HCT116 (cell line): ENCODE measurements at places on chromosomes 11 and 22. TPM values are rescaled to one million over a fixed set of nuclear protein-coding genes. Genes with fewer than 3 reads are reported as not detected.

Gene NXPE4
- total RNA-seq = not detected

- H3K4me3 ChIP-seq = no peak overlapping the region
- H3K27me3 ChIP-seq = peaks cover 27% of the 10 kb centered on the region; the same call in 1 of the 2 replicates
- DNase-seq = no peak
- no peaks in the 10 kb centered on the region for H3K36me3 ChIP-seq
Observed at GRCh38 chr11:134460881-134461280, 48.8 kb upstream of the B3GAT1 start.

- H3K27ac ChIP-seq = no peak overlapping the region
- H3K36me3 ChIP-seq = no peaks in the 10 kb centered on the region
- H3K27me3 ChIP-seq = no peaks in the 10 kb centered on the region
- no peak for DNase-seq
- no peaks in the 10 kb centered on the region for H3K4me1 ChIP-seq
Observed at GRCh38 chr11:17581732-17582053, 34.6 kb downstream of the OTOG start.

- H3K27ac ChIP-seq = no peak overlapping the region
- no peak for DNase-seq
- no peaks in the 10 kb centered on the region for H3K36me3 ChIP-seq
- no peaks in the 10 kb centered on the region for H3K4me1 ChIP-seq
- no peak overlapping the region for H3K4me3 ChIP-seq
Observed at GRCh38 chr22:25068707-25069106, 116.2 kb downstream of the KIAA1671 start.

Gene CADM1
- 0.79 TPM for total RNA-seq

DNA sequence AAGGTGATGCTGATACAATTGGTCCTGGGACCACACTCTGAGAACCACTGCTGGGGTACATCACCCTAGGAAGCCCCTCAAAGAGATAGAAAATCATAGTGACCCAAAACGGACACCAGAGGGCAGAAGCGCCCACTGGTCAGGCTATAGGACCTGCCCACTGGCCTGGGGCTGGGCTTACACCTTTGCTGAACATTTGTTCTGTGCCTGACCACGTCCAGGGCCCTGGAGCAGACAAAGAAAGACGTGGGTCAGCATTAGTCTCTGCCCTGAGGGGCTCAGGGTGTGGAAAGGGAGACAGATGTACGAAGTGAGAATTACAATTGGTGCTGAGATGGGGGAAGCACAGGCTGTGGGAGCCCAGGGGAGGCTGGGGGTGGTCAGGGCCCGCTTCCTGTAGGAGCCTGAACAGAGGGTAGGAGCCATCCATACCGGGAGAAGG, 14.4 kb upstream of the SERPINH1 start:
- H3K4me1 ChIP-seq = no peaks in the 10 kb centered on the region
- no peak overlapping the region for H3K27ac ChIP-seq
- no peaks in the 10 kb centered on the region for H3K36me3 ChIP-seq
- no peak overlapping the region for H3K4me3 ChIP-seq
